Stimulated activated CD4-positive, alpha-beta T cell treated with anti-CD3 and anti-CD28 coated beads, Interleukin-1b, Interleukin-23, amount 100 ng/mL, for 1 hour (primary cell): ENCODE measurements at places on chromosomes 12 and 14.

- DNase-seq = no peak
Measured at GRCh38 chr12:131917711-131918306, 11.3 kb upstream of the PUS1 start.

DNA sequence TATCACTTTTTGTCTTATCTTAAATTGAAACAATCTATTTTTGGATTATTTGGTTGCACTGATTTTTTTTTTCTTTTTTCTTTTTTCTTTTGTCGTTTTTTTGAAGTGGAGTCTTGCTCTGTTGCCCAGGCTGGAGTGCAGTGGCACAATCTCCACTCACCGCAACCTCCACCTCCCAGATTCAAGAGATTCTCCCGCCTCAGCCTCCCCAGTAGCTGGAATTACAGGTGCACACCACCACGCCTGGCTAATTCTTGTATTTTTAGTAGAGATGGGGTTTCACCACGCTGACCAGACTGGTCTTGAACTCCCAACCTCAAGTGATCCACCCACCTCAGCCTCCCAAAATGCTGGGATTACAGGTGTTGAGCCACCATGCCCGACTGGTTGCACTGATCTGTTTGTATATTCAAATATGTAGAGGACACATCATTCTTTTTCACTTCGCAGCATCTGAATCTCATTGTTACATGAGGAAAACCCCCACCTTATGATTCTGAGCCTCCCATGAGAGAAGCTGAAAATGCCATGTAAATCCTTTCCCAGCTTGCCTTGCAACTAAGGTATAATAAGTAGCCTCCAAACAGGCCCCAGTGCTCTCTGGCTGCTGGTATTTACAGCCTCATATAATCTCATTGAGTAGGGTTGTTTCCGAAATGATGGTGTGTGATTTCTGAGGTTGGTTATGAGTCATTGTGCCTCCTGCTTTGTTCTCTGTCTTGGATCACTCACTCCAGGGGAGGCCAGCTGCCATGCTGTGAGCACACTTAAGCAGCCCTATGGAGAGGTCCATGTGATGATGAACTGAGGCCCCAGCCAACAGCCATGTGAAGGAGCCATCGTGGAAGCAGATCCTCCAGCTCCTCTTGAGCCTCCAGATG, 5.2 kb upstream of the HSP90B1 start:
- no peak for DNase-seq

DNA sequence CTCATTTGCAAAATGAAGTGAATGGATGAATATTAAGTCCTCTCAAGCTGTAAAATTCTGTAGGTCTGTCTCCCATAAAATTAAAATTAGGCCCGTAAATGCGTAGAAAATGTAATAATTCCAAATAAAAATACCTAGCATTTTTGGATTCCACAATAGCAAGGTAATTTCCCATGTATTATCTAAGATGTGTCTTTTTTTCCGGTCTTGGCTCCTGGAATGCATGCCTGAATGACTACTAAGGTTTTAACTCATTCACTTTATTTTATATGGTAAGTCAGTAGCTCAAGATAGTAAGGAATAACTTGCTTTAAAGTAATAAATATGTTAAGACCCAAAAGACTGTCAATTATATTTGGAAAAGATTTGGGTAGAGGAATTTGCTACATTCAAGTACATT, 11.1 kb downstream of the TXNRD1 start:
- DNase-seq = no peak

DNA sequence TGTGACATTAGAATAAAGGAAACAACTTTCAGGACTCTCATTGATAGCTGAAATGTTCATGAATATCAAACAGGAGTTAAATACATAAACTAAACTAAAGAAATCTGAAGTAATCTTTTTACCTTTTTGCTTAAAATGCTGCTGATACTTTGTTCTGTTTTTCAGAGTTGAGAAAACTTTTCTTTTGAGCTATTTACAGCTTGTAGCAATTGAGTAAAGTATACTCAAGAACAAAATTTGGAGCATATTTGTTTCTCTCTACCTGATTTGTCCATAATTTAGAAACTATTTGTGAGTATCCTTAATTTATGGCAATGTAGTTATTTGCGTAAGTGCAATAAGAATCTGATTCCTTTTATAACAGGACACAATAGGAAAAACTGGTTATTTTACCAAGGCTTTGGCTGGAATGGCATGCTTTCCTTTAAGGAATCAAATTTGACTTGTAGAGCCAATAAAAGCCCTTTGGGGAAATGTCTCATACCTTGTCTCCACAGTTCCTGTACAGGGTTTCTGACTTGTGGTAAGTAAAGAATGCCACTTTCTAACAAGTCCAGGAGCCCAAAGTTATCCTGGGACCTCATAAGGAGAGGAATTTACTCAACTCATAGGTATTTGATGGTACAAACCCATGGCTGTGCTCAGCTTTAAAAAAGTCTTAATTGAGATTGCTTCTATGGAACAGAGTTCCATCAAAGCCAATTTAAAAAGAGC, 195.7 kb downstream of the TMEM117 start:
- no peak for DNase-seq

DNA sequence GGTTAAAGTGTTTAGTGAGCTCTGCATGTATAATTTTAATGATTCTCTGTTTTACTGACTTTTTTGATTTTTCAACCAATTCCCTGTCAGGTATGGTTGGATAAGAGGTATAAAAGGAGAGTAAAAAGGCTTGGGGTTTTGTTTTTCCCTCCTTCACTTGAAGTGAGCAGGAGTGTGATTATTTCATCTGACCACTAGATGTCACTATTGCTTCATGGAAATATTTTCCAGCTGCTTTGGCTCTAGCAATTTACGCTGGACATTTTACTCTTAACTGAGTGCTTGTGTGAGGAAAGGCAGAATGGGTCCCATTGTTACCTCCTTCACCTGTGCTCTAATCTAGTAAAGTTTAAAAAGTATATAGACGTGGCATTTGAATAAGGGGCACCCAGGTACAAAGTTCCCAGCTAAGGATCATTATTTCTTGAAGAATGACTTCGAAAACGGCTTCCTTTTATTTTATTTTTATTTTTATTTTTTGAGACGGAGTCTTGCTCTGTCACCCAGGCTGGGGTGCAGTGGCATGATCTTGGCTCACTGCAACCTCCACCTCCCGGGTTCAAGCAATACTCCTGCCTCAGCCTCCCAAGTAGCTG, 66.5 kb downstream of the TBC1D30 start:
- no peak for DNase-seq

DNA sequence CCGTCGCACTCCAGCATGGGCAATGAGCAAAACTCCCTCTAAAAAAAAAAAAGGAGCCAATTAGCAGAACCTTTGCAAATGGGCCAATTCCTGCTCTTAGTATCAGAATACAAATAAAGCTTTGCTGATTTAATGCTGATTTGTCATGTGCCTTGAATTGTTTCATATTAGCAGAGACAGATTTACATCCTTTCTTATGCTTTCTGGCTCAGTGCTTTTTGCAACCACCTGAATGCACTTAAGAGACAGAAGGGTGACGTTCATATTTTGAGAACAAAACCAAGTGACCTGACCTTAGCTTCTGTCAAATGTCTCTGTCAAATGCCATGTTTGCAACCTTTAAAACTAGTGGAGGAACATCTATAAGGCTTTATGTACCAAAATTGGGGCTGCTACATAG, 43.8 kb upstream of the YAF2 start:
- no peak for DNase-seq
